Renal pelvis (tissue), 12 donors: ENCODE measurements at places on chromosomes 5 and 9. TPM values are rescaled to one million over a fixed set of nuclear protein-coding genes. Genes with fewer than 3 reads are reported as not detected.

The CARD9 gene
- 2.1 TPM for polyA plus RNA-seq

The HAVCR1 gene
- 0.70 TPM for polyA plus RNA-seq

The DRD1 gene
- not detected for polyA plus RNA-seq

The IL9 gene
- polyA plus RNA-seq = not detected

The SLC6A7 gene
- polyA plus RNA-seq = 0.04 TPM

The PPIC gene
- 37.4 TPM for polyA plus RNA-seq

The GABRA1 gene
- not detected for polyA plus RNA-seq

The DIRAS2 gene
- 4.9 TPM for polyA plus RNA-seq
